ENCODE measurements at places on chromosomes 16 and 17. TPM values are rescaled to one million over a fixed set of nuclear protein-coding genes. Genes with fewer than 3 reads are reported as not detected.

- no peak for DNase-seq
These were observed 89.5 kb downstream of the STH start for GRCh38 chr17:46088595-46088994.

DNA sequence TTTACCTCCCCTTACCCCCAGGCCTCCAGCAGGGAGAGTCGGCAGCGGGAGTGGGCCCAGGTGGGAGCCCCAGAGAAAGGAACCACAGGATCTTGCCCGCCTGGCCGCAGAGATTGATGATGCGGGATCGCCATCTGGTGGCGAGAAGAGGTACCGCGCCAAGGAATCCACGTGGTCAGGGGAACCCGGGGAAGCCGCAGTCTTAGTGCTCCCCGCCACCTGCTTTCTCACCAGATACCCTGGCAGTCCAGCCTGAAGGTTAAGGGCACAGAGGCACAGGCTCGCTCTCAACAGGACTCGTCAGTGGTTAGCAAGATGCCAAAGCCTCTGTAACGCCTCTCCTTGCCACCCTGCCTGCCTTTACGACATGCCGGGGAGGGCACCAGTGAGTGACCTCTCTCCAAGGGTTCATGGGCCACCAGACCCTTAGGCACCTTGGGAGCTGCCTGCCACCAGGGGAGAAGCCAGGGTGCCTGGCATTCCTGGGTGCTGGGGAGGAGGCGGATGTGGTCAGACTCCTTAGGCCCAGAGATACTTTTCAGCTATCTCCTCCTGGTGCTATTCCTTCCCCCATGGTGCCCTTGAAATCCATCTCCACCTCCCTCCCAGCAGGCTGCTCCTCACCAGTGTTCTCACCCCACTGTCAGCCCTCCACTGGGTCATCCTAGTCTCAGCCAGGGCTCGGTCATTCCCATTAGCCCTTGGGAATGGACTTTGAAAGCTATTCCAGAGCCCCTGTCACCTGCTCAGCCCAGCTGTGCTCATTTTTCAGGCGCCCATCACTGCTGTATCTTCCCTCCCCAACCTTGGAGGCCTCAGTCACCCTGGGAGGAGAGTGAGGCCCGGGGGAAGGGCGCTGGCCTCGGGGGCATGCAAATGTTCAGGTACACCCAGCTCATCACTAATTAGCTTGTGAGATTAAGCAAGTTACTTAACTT, 5.5 kb upstream of the RHBDF2 start:
- peak; percentile 96 for DNase-seq

Gene ACE
- 4.8 TPM for total RNA-seq

Gene TMIGD1
- not detected for total RNA-seq

Gene SLC16A13
- 6.1 TPM for total RNA-seq

Gene TOX3
- 20.2 TPM for total RNA-seq

Gene ITGAX
- 0.28 TPM for total RNA-seq

Gene ZG16
- total RNA-seq = not detected

Gene KRTAP2-1
- total RNA-seq = not detected

Gene MPP3
- total RNA-seq = 6.9 TPM

Measured in H9 (cell line).